Inflammatory macrophage treated with lipopolysaccharide for 4 hours (primary cell): ENCODE measurements at places on chromosomes 11 and 22.

DNA sequence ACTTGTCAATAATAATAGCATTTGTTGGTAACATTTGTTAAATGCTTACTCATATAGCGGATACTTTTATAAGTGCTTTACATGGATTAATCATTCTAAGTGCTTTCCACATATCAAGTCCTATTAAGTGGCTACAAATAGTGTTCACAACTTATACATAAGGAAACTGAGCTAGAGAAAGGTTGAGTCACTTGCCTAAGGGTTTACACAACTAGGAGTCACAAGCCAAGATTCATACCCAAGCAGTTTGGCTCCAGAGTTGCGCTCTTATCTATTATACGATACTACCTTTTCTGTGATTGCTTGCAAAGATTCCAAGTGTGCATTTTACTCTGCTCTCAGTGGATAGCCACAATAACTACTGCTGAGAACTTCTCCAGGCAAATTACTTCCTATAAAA, 215.9 kb upstream of the CCDC90B start:
- no peak for DNase-seq

DNA sequence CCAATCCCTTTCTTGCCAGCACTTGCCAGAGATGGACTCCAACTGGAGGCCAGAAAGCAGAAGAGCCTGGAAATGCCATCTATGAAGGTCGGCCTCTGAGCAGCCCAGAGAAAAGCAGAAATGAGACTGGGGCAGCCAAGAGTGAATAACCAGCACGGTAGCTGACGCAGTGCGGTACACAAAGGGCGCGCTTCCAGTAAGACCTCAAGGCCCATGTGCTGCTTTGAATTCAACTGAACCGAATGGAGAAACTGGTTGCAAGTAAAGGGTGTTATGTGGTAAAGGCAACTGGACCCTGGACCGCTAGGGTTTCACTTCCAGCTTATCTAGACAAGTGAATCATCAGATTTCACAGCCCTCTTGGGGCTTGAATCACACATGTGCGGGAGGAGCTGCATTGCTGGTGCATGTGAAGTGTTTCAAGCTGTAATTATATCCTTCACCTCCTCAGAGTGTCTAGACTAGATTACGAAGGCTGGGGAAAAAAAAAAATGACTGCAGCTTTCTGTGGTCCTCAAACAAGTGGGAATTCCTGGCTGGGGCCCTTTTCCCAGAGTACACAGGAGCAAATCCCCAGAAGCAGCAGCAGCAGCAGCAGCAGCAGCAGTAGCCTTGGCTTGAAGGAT, 128.9 kb downstream of the CCDC34 start:
- no peak for DNase-seq

GRCh38 chr11:118682372-118682771, 2.9 kb upstream of the TREH start:
- no peak for DNase-seq

DNA sequence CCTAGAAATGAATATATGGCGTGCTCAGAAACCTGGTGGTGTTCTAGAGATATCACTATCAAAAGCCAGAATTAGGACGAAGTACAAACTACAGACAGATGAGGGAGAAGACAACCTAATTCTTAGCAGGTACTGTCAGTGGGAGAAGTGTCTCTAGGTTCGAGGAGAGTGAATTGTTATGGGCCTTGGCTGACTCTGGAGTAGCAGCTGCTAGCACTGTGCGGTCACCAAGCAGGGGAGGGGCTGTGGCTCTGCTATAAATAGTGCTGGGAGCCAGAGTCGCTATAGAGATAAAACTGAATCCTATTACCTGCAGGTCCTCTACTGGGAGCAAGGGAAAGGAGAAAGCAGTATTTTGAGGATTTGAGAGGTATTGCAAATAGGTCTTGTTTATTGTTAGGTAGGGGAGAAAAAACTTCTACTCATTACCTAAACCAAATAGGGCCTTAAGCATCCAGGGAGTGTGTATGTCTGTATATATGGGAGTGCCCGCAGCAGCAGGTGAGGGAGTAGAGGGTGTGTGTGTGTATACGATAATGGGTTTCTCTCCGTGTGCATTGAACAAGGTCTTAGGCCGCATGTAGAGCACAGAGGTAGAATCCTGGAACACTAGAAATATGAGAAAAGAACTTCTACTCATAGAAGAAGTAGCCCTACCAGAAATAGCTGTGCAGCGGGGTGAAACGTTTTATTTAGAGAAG, 2.2 kb downstream of the MADD start:
- no peak for DNase-seq

DNA sequence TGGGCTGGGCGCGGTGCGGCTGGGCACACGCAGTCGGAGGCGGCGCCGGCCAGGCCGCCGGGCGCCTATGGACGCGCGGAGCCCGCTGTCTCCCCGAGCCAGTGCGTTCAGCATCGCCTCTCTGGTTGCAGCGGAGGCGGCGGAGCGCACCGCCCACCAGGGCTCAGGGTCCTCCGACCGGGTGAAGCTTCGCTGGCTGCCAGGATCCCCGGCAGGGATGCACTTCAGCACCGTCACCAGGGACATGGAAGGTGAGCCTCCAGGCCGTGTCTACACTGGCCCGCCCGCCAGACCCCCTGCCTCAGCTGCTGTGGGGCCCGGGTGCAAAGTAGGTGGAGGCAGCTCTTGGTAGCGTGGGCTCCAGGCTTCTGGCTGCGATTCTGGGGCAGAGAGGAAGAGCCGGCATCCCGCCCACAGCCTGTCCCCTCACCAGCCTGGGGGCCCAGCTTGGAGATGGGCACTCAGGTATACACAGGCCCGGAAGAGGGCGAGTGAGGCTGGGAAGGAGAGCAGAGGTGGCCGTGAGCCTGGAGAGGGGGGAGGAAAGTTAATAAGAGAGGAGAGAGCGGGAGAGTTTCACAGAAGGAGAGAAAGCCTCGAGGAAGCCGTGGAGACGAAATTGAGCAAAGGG, 1.0 kb upstream of the TBX1 start:
- no peak for DNase-seq

- no peak for DNase-seq
Measured at GRCh38 chr22:17489101-17489500, 74.2 kb upstream of the SLC25A18 start.

DNA sequence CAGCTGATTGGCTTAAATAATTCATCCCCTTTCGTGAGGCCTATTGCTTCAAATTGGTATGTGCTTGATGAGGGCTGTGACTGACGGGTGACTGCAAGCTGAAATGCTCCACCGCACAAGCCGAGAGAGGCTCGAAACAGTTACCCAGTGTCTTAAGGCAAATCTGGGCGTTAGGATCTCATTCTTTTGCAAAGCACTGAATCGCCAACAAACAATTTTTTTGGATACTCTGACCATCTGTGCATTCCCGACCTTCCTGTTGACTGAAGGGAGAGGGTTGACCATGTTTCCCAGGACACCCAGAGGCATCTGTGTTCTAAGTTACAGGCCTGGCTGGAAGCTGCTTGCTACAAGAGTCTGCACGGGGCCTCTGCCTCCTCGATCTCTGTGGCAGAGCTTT, 32.1 kb downstream of the CACNG2 start:
- DNase-seq: no peak

- no peak for DNase-seq
Measured at GRCh38 chr11:57604296-57605027, 7.0 kb downstream of the SERPING1 start.

DNA sequence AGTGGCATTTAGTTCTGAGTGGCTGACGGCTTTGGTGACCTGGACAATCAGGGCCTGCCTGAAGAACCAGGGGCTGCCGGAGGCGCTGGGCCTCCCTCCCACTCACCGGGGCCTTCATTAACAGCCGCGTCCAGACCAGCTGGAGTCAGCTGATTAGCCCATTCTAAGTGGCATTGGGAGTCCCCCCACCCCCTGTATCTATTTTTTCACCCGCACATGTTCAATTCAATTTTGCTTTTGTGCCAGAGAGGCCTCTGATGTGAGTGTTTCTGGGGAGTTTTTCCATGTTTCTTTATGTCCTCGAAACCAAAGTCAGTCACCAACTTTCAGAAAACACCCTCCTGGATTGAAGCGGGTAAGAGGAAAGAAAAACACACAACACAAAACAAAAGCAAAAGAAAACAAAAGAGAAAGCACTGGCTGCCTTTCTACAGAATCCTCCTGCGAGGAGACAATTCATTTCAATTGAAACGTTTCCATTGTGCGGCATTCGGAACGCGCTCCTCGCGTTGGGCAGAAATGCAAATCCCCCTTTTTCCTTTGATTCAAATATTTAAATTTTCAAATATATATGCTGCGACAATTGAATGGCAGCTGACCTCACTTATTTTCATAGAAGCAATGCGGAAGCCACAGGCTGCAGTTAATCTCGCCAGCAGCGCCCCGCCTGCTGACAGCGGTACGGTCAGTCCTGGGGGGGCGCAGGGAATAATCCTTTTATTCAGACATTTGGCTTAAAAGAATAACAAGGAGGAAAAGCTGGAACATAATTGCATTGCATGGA, 17.7 kb downstream of the CDKN1C start:
- peak; percentile 28 for DNase-seq

DNA sequence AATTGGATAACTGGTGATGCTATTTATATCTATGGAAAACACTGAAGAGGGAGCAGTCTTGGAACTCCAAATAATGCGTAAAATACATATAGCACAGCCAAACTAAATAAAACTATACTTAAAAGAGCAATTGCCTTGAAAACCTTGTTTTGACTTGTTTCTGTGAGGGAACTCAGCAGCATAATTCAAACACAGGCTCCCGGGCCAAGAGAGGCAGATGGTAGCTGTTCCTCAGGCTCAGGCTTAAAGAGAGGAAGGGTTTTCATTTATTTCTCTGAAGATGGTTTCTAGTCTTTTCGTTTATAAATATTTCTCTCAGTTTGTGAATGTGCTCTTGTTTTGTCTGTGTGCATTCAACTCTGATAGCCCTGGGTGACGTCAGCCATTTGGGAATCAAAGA, 82.4 kb downstream of the FANCF start:
- no peak for DNase-seq

DNA sequence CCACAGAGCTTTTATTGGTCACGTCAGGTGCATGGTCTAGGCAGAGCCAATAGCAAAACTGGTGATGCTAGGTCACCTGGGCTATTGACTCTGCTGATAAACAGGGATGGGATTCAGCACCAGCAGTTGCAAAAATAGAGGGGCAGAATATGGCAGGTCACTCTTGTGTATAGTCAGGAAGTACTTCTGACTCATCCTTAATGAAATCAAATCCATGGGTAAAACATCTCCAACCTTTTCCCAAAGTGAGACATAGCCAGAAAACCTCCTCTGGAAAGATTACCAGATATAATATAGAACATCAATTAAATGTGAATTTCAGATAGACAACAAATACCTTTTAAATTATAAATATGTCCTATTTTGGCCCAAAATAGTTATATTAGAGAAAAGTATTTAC, 383.2 kb downstream of the METTL15 start:
- no peak for DNase-seq

DNA sequence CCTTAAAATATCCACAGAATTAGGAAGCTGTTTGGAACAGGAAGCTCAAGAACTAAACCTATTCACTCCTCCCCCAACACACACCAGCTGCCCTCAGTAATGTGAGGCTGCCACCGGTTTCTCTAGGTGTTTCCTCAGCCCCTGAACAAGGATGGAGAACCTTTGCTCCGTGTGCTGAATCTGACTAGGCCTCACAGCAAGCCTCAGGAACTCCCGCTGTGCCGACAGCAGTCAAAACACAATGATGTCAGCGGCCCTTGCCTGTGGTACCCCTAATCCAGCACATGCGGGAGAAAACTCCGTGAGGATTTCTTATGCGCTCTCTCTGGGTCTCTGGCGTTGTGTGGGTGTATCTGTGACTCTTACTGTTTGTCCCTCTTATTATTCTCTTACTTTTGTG, 153.3 kb downstream of the EFCAB6 start:
- no peak for DNase-seq

DNA sequence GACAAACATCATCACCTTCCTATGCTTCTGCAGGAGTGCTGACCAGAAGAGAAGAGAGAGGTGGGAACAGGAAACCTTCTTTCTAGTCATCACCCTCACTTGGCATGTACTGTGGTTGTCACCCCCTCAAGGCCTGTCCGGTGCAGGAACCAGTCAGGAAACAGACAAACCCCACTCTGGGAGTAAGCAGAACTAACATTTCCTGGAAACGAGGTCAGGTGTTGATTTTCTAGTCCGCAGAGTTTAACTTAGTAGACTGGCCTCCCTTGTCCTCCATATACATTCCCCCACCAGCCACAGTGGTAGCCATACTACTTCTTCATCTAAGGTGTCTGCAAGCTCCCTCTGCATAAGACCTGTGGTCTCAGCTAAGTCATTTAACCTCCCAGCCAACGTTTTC, 80.7 kb upstream of the NCAM1 start:
- no peak for DNase-seq

GRCh38 chr11:134734894-134735293, 322.9 kb upstream of the B3GAT1 start:
- DNase-seq: no peak

GRCh38 chr22:49323751-49324415, 503.8 kb downstream of the BRD1 start:
- no peak for DNase-seq

DNA sequence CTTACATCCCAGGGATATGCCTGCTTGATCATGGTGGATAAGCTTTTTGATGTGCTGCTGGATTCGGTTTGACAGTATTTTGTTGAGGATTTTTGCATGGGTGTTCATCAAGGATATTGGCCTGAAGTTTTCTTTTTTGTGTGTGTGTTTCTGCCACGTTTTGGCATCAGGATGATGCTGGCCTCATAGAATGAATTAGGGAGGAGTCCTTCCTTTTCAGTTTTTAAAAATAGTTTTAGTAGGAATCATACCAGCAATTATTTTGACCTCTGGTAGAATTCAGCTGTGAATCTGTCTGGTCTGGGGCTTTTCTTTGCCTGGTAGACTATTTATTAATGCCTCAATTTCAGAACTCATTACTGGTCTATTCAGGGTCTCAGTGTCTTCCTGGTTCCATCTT, 362.4 kb downstream of the JRKL start:
- DNase-seq: no peak

DNA sequence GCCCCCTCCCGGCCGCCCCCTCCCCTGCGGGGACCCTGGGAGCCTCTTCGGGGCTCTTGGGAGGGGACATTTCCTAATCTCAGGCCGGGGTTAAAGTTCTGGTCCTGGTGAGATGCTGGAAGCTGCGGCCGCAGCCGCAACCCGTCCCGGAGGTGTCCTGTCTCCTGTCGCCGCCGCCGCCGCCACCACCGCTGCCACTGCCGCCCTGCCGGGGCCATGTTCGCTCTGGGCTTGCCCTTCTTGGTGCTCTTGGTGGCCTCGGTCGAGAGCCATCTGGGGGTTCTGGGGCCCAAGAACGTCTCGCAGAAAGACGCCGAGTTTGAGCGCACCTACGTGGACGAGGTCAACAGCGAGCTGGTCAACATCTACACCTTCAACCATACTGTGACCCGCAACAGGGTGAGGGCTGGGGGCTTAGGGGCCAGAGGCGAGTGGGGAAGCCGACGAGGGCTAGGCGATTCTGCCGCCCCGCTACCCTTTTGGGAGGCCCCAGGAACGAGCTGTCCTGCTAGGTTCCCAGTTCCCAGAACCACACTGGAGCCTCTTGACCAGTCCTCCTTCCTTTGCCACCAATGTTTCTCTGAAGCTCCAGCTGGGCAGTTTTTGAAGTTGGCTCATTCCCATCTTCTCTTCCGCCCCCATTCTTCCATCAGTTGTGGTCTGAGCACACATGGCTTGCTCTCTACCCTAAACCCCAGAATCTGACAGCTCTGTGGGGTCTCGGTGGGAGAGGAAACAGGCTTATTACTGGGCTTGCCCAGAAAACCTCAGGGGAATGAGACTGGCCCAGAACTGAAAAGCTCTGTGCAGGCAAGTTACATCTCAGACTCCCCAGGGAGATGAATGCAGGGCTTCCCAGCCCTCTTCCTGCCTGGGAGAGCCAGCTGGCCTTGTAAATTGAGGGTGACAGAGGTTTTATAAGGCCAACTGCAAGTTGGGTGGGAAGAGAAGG, 781 bp downstream of the SIDT2 start:
- DNase-seq: peak; percentile 23
